GM13976 (cell line): ENCODE measurements at places on chromosomes 3 and 15.

GRCh38 chr3:37064747-37065146 lies 71.4 kb downstream of the MLH1 start:
- no peak for DNase-seq

- no peak for DNase-seq
Observed at GRCh38 chr15:84937144-84937543, 44.5 kb upstream of the PDE8A start.

DNA sequence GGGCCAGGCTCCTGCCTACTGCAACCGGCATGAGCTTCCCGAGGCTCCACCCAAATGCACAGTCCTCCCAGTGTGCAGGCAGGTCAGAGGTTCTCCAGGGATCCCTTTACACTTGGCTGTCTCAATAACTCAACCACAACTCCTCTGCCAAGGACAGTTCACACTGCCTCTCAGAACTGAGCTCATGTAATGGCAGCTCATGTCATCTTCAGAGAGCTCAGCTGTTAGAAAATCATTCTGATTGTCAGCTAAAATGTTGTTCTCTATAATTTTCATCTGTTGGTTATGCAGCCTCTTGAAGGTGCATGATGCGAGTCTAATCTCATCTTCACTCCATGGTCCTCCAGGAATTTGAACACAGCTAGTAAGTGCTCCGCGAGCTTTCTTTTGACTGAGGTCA lies 76.7 kb downstream of the SST start:
- DNase-seq: no peak

GRCh38 chr15:92608866-92609700 lies 46.5 kb downstream of the FAM174B start:
- no peak for DNase-seq

DNA sequence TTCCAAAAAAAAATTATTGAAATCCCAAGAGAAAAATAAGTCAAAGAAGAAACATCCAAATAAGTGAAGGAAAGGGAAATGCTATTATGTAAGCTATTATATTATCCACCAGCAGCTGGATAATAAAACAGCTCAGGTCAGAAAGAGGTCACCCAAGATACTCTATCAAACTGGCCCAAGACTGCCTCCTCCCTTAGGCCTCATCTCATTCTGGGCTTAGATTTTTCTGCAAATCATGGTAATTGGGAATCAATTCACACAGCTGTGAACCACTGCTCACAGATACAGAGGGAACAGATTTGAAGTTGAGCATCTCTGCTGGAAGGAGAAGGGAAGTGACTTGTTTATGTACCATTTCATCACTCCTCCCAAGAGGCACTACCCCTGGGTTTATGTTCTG lies 294.6 kb upstream of the DPPA4 start:
- DNase-seq: no peak

- no peak for DNase-seq
Observed at GRCh38 chr3:34263101-34263621, 464.7 kb downstream of the PDCD6IP start.

DNA sequence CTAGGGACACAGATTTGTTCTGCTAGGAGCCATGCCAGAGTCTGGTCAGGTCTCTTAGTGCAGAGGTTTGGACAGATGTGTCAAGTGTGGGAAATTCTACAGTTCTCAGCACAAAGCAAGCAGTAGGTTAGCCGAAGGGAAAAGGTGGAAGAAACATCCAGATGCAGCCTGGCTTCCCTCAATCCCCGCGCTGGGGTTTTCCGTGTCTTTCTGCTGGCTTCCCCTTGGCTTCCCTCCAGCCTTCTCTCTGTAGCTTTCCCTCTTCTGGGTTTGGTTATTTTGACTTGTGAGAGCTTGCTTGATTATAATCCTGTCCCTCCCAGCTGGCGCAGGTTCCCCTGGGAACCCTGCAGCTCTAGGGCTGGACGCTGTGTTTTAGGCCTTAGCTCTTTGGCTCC lies 4.1 kb downstream of the TF start:
- DNase-seq: no peak

- no peak for DNase-seq
Observed at GRCh38 chr3:74410276-74410941, 204.1 kb downstream of the CNTN3 start.

GRCh38 chr3:113094337-113095221 lies 103.8 kb downstream of the GTPBP8 start:
- no peak for DNase-seq

- DNase-seq: no peak
Observed at GRCh38 chr3:30711867-30712266, 105.5 kb downstream of the TGFBR2 start.

DNA sequence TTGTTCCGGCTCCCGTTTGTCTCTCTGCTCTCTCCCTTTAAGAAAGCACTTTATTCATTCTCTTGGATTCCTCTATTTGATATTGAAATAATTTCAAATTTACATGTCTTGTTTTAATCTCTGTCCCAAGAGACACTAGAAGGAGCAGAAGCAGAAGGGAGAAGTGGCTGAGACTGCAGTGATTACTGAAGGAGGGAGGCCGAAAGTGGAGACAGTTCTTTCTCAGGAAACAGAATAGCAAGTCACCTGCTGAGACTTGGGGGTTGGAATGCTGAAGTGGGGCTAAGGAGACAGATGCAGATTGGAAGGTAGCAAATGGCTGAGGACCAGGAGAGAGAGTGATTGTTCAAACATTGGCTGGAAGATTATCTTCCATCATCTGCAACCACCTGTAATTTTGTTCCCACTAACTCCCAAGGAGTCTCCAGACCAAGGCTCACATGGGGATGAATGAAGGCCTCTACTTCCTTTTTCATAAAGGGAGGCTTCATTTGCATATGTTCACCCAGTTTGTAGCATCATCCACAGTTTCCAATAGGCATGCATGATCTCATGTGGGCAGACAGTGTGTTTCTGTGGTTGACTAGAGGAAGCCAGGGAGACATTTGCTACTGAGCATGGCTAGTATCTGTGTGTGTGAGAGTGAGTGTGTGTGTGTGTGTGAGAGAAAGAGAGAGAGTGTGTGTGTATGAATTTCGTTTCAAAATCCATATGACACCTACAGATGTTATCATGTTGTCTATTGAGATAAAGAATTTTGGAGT lies 24.0 kb downstream of the LTF start:
- DNase-seq: peak; percentile 54

DNA sequence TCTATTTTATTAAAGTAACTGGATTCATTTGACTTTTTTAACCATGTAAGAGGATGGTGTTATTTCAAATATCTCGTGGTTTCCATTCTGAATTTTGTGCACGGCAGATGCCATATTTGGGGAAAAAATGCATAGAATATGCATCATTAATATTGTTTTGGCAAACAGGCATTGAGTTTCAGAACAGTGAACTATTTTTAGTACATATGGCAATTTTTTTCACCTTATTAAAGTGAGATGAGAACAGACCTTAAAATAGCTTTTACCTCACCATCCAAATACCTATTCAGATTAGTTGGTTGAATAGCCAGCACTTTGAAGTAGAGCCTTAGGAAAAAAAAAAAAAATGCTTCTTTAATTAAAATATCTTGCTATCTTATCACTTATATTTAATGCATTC lies 117.3 kb upstream of the FLNB start:
- DNase-seq: no peak

GRCh38 chr3:188345223-188345622 lies 191.3 kb downstream of the LPP start:
- no peak for DNase-seq

- DNase-seq: no peak
Observed at GRCh38 chr15:59741274-59741906, 52.3 kb upstream of the BNIP2 start.

DNA sequence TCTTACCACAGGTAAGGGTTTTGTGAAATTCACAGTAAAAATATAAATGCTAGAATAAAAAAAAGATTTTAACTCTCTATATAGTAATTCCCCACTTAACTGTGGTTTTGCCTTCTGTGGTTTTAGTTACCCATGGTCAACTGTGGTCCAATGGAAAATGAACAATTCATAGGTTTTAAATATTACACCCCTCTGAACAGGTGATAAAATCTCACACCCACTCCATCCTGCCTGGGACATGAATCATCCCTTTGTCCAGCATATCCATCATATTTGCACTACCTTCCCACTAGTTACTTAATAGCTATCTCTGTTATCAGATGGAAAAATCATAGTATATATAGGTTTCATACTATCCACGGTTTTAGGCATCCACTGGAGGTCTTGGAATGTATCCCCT lies 49.2 kb downstream of the HDGFL3 start:
- no peak for DNase-seq

DNA sequence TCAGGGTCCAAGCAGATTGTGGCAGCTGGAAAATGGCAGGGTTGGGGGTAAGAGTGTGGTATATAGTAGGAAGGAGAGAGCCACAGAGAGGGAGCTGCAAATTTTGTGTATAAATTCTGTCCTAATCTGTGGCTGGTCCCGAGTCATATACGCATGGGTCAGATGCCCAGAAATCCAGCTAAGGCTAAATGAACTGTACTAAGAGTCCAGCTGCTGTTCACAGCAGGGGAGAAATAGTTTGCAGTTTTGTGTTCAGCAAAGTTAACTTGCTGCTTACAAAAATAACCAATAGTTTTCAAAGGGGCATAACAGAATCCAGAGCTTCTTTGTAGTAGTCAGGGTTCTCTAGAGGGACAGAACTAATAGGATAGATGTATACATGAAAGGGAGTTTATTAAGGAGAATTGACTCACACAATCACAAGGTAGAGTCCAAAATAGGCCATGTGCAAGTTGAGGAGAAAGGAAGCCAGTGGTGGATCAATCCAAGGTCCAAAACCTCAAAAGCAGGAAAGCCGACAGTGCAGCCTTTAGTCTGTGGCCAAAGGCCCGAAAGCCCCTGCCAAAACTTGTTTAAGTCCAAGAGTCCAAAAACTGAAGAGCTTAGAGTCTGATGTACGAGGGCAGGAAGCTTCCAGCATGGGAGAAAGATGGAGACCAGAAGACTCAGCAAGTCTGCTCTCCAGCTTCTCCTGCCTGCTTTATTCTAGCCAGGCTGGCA lies 146.1 kb upstream of the KBTBD8 start:
- no peak for DNase-seq

DNA sequence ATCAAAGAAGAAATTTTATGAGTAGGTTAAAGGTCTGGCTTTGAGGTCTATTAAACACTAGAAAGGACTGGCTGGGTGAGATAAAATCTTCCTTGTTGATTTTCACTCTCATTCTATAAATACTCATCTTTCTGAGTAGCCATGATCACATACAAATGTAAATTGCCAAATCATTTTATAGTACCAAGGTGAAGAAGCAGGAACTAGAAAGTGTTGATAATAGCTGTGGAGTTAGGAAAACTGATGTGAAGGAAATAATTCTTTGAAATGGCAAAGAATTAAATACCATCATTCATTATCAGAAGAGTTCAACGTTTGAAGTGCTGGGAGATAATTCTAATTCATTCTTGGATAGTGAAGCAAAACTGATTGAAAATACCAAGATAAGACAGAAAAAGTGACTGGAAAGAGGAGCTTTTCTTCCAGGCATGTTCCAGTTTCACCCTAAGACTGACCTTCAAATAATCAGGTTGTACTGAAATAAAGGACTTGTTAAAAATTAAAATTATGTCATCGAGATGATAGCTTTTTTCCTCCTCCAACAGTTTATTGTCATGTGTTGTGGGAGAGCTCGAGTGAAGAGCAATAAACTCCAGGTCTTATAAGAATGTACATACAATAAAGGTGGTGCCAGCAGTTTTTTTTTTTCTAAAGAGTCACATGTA lies 17.4 kb downstream of the THBS1 start:
- no peak for DNase-seq

DNA sequence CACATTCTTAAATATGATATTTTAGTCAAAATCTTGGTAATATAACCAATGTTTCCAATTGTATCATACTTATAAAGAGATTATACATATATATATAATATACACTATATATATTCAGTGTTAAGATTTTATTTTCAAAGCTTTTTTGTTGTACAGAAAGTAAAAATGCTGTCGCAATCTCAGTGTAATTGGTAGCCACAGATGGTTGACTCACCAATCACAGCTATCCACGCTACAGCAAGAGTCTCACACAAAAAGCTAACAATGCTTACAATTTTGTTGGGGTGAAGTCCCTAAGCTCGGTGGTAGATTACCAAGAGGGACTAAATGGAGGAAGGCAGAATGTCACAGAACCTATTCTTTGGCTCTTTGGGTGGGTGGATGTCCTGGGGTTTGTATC lies 16.9 kb upstream of the CFAP161 start:
- DNase-seq: no peak

- no peak for DNase-seq
Observed at GRCh38 chr15:26091184-26091583, 228.1 kb upstream of the ATP10A start.

DNA sequence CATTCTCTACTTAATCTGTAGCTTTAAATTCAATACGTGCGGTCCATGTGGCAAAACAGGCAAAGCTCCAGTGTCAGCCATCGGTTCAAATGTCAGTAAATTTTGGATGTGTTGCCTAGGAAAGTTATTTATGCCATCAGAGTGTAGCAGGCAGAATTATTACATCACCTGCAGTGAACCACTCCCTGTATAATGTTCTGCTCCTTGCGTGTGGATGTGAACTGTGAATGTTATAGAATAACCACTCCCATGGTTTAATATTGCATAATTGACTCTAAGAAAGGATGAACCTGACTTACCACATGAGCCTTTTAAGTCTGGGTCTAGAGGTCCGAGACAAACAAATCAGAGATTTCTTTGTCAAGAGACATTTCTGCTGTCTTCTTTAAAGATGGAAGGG lies 145.5 kb downstream of the GOLIM4 start:
- DNase-seq: no peak

DNA sequence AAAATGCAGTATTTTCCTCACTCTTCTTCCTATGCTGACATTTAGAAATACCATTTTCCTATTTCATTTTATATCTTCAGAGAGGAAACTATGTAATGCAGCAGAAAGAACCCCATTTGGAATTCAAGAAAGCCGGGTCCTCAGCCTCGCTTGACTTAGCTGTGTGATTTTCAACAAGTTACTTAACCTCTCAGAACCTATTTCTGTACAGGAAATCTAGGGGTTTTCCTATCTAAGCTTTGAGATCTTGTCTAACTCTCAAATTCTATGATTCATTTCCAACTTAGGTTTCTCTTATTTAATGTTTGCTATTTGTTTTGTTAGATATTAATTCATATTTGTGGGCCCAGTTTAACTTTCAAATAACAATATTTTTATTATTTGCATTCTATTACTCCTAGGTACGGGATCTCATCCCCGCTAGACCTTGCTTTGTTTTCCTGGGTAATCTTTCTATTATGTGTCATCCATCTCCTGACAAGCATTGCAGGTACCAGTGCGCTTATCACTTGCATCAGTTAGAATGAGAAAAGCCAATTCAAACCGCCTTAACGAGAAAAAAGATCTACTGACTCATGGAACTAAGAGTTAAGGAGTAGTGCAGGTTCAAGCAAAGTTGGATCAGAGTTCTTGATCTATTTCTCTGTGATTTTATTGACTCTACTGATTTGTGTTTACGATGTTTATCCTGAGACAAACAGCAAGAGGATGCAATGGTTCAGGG lies 70.6 kb upstream of the BHLHE40 start:
- DNase-seq: no peak

- no peak for DNase-seq
Observed at GRCh38 chr3:50303013-50303815, at the start of gene HYAL1. Gene HYAL1 (minus strand): TSS chr3:50303574. CDS start chr3:50302956, 618 bp downstream.

DNA sequence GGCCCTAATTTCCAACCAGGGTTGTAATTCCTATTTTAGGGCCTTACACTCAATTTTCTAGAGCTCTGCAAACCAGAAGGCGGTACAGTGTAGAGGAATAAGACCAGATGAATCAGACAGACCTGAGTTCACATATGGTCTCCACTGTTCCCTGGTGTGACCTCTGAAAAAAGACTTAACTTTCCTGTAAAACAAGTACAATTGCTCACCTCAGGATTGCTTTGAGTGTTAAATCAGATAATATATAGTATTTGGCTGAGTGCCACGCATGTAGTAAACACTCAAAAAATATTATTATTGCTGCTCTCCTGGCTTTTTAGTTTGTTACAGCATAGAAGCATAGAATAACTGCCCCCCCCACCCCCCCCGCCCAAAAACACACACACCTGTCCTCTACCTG lies 51.0 kb upstream of the STT3B start:
- no peak for DNase-seq
